ENCODE measurements at places on chromosomes 16 and 17. TPM values are rescaled to one million over a fixed set of nuclear protein-coding genes. Genes with fewer than 3 reads are reported as not detected.

The SLFN12 gene
- 11.5 TPM for total RNA-seq

The STX4 gene
- total RNA-seq: 25.7 TPM

DNA sequence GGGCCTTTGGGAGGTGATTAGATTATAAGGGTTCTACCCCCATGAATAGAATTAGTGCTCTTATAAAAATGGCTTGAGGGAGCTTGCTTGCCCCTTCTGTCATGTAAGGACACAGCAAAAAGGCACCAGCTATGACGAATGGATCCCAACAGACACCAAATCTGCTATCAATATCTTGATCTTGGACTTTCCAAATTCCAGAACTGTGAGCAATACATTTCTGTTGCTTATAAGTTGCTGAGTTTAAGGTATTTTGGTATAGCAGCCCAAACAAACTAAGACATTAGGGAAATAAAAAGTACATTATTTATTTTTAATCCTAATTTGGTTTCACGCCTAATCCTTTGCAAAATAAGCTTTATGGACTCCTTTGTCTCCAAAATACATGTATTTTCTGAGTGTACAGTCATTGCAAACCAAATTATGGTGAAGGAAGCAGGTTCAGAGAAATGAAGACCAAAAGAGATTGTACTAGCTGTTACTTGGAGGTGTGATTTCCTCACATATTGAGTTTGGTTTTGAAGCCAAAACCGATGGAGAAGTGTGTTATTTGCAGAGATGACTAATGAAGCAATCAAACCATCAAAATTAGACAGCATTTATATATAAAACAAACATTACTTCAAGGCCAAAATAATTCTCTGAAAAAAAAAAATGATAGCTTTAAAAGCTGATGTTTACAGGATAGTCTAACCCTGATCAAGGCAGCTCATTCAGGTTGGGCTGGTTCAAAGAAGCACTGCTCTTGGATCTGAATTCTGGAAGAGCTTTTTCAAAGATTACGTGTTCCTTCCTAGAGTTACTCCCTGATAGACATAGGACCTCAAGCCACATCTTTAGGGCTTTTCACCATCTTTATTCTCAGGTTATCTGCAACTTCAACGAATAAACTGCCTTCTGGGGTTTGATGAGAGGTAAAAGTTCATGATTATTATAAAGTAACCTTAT, 71.6 kb downstream of the MYO1D start:
- DNase-seq: no peak
- no peaks in the 10 kb centered on the region for H3K36me3 ChIP-seq
- no peak overlapping the region for H3K4me3 ChIP-seq
- no peaks in the 10 kb centered on the region for H3K4me1 ChIP-seq
- no peak overlapping the region for H3K27ac ChIP-seq

The MYH2 gene
- total RNA-seq: 42.5 TPM

- no peaks in the 10 kb centered on the region for H3K36me3 ChIP-seq
- H3K4me3 ChIP-seq: no peak overlapping the region
- no peak for DNase-seq
- H3K27ac ChIP-seq: peak overlapping the region; percentile 47
- peaks cover 14% of the 10 kb centered on the region for H3K4me1 ChIP-seq
Observed at GRCh38 chr16:68790130-68790761, 53.1 kb upstream of the TANGO6 start.

DNA sequence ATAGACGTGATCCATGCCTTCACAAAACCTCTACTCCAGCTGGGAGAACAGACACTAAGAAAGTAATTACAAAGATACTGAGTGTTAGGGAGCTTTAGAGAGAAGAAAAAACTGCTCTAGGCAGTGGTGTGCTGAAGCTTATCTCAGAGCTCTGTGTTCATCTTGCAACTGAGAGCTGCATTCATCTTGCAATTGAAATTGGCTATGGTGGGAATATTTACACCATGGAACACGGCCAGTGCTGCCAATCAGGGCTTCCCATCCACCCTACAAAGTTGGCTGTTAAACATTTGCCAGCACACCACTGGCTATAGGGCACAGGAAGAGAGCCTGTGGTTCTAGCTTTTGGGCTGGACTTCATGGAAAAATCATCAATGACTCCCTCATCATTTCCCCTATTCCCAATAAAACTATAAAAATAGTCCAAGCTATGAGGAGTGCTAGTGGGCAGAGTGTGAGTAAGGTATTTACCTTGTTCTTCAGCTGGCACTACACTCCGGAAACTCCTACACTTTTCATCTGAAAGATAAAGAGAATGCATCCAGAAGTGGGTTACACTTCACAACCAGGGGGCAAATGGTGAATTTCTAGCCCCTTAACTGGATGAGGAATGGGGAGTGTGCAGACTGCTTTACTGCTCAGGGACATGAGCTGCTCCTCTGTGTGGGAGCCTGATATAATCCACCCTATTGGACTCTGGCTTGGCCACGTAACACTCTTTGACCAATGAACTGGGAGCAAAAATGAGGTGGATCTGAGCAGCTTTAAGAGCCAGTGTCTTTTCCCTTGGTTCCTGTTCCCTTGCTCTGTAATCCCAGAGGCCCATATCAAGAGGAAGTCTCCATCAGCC, 11.6 kb downstream of the GSG1L2 start:
- no peak for DNase-seq
- no peaks in the 10 kb centered on the region for H3K4me1 ChIP-seq
- no peak overlapping the region for H3K4me3 ChIP-seq
- no peak overlapping the region for H3K27ac ChIP-seq
- no peaks in the 10 kb centered on the region for H3K36me3 ChIP-seq
- H3K27me3 ChIP-seq: peaks cover 2% of the 10 kb centered on the region

DNA sequence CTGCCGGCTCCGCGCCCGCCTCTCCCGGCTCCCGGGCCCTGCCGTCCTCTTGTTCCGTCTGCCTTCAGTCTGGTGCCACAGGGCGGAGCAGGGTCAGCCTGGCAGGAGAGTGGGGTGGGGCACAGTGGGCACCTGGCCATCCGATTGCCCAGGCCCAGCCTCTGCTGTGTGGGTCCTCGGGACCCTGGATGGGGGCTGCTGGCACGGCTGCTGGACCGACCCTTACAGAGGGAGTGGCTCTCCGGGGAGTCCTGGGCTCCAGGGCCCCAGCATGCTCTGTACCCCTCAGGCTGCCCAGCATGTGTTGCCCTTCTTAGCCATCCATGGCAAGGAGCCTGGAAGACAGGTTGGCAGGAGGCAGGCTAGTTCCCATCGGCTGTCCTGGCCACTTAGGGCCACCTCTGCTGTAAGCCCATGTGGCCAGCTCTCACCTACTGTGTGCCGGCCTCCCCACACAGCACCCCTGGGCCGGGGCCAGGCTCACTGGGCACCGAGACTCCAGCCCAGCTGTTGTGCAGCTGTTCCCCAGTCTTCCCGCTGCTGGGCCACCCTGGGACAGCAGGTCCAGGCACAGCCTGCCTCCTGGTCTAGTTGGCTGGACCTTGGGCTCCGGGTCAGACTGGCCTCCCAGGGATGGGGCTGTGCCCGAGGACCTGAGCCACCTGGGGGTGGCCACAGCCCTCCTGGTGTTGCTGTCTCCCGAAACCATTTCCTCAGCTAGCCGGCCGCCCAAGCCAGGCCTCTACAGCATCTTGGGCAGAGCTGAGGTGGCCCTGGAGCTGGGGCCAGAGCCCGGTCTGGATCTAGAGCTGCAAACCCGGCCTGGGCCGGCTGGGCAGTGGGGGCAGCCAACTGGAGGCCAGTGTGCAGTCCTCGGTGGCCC, 24.9 kb downstream of the BAHCC1 start:
- H3K36me3 ChIP-seq: no peaks in the 10 kb centered on the region
- H3K27me3 ChIP-seq: peaks cover under 1% of the 10 kb centered on the region
- peak overlapping the region; percentile 93 for H3K27ac ChIP-seq
- peak overlapping the region; percentile 18 for H3K4me3 ChIP-seq
- peaks cover 88% of the 10 kb centered on the region for H3K4me1 ChIP-seq

DNA sequence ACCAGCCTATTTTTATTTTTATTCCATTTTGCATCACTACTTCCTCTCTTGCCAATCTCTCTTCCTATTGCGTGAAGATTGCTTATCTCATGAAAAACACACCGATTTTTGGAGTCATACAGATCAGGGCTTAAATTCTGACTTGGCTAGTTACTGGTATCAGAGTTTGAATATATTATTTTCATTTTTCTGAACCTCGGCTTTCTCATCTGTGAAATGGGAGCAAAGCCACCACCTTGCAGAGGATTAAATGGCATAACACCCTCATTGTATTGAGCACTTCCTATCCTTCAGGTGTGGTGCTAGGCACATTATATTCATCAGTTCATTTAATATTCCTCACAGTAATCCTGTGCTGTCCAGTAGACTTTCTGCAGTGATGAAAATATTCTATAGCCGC, 208.8 kb downstream of the HAPSTR1 start:
- no peak for DNase-seq
- no peaks in the 10 kb centered on the region for H3K27me3 ChIP-seq
- H3K4me1 ChIP-seq: no peaks in the 10 kb centered on the region
- H3K27ac ChIP-seq: no peak overlapping the region

DNA sequence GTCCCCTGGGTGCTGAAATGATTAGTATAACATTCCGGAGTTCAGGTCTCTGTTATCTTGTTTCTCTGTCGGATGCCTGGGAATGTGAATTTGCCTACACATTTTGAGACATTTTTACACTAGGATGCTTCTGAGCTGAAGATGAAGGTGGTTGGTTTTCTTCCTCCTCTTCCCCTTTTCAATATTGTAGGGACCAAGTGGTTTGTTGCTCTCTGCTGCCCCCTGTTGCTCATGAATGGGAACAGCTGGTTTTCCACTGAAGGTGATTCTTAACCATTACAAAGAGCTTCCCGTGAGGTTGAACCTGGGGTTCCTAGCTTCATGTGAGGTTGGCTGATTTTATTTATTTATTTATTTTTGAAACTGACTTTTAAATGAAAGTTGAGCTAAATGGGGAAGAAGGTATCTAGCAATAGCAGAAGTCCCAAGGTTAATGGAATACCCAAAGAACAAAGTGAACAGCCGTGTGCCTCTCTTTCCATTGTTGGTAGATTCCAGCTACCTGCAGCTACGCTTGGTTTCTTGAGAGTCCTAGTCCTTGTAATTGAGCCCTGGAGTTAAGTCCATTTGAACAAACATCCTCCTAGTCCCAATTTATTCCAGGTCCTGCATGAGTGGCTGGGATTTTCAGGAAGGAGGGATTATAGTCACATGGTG, 983.9 kb upstream of the EEF2KMT start:
- no peak overlapping the region for H3K27ac ChIP-seq
- H3K4me3 ChIP-seq: no peak overlapping the region
- no peaks in the 10 kb centered on the region for H3K27me3 ChIP-seq

The CTRL gene
- 0.66 TPM for total RNA-seq

The COQ7 gene
- 30.2 TPM for total RNA-seq

The ATP2A1 gene
- 280 TPM for total RNA-seq

The HSPB9 gene
- total RNA-seq: 0.13 TPM

DNA sequence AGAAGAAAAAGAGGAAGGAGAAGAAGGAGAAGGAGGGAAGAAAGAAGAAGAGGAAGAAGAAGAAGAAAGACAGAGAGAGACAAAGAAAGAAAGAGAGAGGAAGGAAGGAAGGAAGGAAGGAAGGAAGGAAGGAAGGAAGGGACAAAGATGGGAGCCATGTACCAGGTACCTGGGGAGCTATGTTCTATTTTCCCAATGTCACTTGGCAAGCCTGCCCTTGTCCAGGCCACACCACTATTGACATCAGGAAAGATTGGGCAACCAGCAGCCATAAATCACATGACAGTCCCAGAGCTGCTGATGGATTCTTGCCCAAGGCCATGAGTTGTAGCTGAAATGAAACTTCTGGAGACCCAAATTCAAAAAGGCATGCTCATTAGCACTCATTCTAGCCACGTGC, 2.7 kb upstream of the CES1 start:
- H3K27ac ChIP-seq: no peak overlapping the region
- DNase-seq: no peak
- no peak overlapping the region for H3K4me3 ChIP-seq
- H3K27me3 ChIP-seq: peaks cover 5% of the 10 kb centered on the region
- H3K4me1 ChIP-seq: peaks cover 7% of the 10 kb centered on the region
- H3K36me3 ChIP-seq: no peaks in the 10 kb centered on the region

DNA sequence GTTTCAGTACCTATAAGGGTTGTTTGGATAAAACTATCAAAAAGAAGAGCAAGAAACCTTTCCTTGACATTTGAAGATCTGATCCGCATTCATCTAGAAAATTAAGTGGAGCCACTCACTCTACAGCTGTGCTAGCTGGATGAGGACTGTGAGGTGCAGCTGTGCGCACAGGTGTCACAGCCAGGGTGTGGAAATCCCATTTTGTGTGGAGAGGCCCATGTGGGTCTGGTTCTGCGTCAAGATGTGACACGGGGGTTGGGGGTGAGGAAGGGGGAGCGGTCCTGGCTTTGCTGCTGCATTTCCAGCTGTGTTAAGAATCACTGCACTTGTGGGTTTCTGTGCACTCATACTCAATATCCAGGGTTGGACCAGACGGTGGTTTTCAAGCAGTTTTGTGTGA, 70.7 kb downstream of the CLEC16A start:
- no peak overlapping the region for H3K27ac ChIP-seq
- no peak overlapping the region for H3K4me3 ChIP-seq
- peak; percentile 75 for DNase-seq
- peaks cover 5% of the 10 kb centered on the region for H3K36me3 ChIP-seq
- peaks cover 7% of the 10 kb centered on the region for H3K4me1 ChIP-seq

DNA sequence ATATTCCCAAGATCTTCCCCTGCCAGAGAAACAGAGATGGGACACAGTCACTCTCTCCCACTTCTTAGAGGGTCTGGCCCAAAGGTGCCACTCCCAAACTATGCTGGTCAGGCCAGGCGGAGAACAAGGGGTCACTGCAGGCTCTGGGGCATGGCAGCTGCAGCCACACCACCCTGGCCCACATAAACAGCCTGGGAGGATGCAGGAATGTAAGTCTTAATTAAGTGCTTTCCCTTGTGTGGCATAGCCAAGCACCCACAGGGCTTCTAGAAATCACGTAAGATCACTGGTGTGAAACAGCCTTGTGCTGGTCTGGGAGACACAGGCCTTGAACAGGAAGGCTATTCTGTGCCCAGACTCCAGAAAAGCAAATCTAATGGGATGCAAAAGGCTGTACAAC, 31.5 kb downstream of the ABCC12 start:
- H3K27me3 ChIP-seq: no peaks in the 10 kb centered on the region
- H3K36me3 ChIP-seq: no peaks in the 10 kb centered on the region
- no peak for DNase-seq
- peaks cover 12% of the 10 kb centered on the region for H3K4me1 ChIP-seq
- H3K27ac ChIP-seq: no peak overlapping the region
- no peak overlapping the region for H3K4me3 ChIP-seq

- H3K4me1 ChIP-seq: no peaks in the 10 kb centered on the region
- H3K27ac ChIP-seq: no peak overlapping the region
- H3K4me3 ChIP-seq: no peak overlapping the region
- H3K36me3 ChIP-seq: no peaks in the 10 kb centered on the region
Observed at GRCh38 chr16:83561876-83562275, 245.9 kb upstream of the HSBP1 start.

- peak overlapping the region; percentile 95 for H3K27ac ChIP-seq
- H3K36me3 ChIP-seq: peaks cover 18% of the 10 kb centered on the region
- peaks cover 85% of the 10 kb centered on the region for H3K4me1 ChIP-seq
- no peaks in the 10 kb centered on the region for H3K27me3 ChIP-seq
- DNase-seq: peak; percentile 92
Observed at GRCh38 chr16:4217204-4218131, 24.4 kb downstream of the SRL start.

All from muscle of leg (tissue), 16 donors.